ENCODE measurements at places on chromosomes 12 and 14. TPM values are rescaled to one million over a fixed set of nuclear protein-coding genes. Genes with fewer than 3 reads are reported as not detected.

DNA sequence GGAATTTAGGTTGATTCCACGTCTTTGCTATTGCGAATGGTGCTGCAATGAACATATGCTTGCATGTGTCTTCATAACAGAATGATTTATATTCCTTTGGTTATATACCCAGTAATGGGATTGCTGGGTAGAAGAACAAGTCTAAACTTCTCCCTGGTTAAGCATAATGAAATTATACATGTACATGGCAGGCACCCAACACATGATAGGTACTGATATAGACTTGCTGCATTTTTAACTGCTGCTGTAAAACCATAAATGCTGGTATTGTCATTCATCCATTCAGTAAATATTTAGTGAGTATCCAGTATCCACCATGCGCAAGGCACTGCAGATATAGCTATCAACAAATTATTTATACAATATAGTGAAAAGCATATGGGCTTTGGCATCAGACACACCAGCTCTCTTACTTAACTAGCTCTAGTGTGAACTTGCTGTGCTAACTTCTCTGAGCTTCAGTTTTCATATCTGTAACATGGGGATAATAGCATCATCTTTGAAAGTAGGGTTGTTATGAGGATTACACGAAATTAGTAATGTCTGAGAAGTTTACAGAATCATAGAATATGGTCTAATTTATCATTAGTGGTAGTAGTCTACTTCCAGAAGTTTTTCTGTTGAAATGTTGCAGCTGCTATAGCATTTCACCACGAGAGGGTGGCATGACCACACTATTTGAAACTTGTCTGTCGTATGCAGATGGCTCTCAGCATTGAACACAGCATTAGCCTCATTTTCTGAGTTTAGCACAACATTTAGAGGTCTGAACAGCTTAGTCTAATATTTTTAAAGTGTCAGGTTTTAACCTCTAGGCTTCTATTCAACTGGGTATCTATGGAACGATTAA lies 32.0 kb upstream of the SEL1L start:
- no peak for DNase-seq

DNA sequence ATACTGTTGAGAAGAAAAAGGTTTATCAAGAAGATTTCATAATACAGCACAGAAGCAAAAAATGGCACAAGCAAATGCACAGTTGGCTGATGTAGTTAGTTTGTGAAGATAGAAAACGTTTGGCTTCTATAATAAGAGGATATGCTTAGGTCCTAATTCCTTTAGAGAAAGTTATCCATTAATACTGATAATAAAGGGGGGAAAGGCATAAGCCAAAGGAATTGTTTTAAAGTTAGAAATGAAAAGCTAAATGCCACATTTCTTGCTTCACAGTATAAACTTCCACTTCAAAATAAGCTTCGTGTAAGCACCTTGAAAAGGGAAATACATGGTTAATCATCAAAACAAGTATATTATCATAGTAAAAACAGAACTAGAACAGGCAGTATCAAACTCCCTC lies 12.4 kb downstream of the LMO3 start:
- no peak for DNase-seq

- DNase-seq = no peak
Measured at GRCh38 chr12:78916845-78917480, 52.4 kb downstream of the SYT1 start.

Gene FOXG1
- 0.07 TPM for total RNA-seq

Gene DEGS2
- total RNA-seq = 0.72 TPM

Gene SMOC1
- 0.68 TPM for total RNA-seq
